ENCODE measurements at places on chromosomes 11 and 22.
A peak's percentile ranks its signal among the peaks of the same experiment; 100 is the strongest.

DNA sequence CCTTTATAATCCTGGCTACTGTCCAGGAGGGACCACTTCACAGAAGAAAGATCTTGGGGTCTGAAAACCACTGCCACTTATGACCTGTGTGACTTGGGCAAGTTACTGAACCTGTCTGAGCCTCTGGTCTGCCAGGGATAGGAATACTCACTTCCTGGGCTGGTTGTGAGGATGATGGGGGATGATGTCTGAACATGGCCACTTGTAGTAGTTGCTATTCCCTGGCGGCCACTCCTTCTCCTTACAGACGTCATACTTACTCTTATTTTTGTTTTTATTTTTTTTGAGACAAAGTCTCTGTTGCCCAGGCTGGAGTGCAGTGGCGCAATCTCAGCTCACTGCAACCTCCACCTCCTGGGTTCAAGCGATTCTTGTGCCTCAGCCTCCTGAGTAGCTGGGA, 26.1 kb downstream of the CD82 start:
- DNase-seq, result no peak

DNA sequence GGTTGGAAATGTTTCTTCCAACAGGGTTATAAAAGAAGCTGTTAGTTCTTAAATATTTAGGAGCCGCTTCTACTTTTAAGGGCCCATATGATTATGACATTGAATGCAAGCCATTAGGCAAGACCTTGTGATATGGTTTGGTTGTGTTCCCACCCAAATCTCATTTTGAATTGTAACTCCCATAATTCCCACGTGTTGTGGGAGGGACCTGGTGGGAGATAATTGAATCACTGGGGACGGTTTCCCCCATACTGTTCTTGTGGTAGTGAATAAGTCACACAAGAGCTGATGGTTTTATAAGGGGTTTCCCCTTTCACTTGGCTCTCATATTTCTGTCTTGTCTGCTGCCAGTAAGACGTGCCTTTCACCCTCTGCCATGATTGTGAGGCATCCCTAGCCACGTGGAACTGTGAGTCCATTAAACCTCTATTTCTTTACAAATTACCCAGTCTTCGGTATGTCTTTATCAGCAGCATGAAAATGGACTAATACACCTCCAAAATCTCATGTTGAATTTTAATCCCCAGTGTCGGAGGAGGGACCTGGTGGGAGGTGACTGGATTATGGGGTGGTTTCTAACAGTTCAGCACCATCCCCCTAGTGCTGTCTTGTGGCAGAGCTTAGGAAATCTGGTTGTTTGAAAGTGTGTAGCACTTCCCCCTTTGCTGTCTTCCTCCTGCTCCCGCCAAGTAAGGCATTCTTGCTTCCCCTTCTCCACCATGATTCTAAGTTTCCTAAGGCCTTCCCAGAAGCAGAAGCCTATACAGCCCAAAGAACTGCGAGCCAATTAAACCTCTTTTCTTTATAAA, 4.3 kb downstream of the CD59 start:
- DNase-seq, result no peak

DNA sequence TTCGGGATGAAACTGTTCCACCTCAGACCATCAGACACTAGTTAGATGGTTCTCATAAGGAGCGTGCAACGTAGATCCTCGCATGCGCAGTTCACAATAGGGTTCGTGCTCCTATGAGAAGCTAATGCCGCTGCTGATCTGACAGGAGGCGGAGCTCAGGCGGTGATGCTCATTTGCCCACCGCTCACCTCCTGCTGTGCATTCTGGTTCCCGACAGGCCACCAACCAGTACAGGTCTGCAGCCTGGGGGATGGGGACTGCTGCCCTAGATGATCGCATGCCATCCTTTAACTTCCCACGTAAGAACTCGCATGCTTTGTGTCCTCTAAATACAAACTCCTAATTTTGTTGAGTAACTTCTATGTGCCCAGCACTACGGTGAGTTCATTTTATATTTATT, 62.6 kb downstream of the EFCAB6 start:
- no peak for DNase-seq

- no peak for DNase-seq
These were observed 452.0 kb downstream of the JRKL start for GRCh38 chr11:96841792-96842191.

- no peak for DNase-seq
These were observed at the start of gene SMIM45 for GRCh38 chr22:41951898-41952474. Gene SMIM45 (plus strand): TSS chr22:41952150.

GRCh38 chr22:42172773-42173172, 42.2 kb upstream of the CYP2D6 start:
- DNase-seq, result no peak

DNA sequence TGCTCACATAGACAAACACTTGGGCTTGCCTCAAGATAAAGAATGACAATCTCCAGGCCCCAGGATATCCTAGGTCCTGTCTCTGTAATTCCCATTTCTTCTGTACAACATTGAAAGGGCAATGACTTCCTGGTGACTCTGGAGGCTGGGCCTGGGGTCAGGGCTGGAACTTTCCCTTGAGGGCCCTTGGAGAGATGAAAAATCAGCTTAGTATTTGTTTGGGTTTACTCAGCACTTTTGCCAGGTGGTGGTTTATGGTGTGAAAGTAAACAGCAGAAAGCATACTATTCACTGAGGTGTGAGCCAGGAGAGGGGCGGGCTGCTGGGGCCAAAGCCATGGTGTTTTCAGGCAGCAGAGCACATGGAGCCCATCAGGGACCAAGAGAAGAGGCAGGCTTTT, 214.7 kb upstream of the NARS2 start:
- DNase-seq, result no peak

- DNase-seq, result no peak
These were observed 351 bp upstream of the AKIP1 start for GRCh38 chr11:8910649-8911026.

DNA sequence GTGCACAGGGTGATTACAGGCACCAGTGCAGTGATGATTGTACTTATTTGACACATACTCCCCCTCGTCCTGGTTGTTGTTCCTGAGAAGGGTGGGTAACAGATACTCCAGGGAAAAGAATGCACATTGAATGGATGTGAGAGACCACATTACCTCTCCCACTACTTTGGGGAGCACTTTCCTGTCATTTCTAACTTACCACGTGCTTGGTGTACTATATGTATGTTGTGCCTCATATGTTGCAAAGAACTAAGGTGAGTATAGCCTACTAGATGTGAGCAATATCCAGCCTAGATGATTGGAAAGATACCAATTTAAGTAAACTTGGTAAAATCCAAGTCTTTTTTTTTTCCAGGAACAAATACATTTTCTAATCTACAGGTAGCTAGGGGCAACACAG, 14.3 kb upstream of the SCARF2 start:
- DNase-seq, result no peak

DNA sequence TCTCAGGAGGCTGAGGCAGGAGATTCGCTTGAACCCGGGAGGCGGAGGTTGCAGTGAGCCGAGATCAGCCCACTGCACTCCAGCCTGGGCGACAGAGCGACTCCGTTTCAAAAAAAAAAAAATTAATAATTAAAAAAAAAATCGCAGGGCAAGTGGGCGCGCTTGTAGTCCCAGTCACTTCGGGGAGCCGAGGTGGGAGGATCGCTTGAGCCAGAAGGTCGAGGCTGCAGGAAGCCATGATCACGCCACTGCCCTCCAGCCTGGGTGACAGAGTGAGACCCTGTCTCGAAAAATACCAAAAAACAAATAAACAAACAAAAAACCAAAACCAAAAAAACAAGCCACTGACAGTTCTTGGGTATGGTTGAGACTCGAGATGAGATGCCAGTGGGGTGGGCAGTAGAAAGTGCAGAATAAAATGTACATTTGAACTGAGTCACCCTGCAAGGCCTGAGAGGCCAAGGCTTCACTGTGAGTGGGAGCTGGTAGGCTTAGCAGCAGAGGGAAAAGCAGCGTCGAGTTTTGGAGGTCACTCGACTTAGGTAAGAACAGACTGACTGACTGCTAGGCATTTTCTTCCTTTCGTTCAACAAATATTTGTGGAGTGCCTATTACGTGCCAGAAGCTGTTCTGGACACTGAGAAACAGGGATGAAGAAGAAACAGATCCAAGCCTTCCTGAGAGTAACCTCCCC, 635 bp upstream of the LDHA start:
- no peak for DNase-seq

GRCh38 chr11:3123305-3123704, 41.8 kb downstream of the OSBPL5 start:
- no peak for DNase-seq

DNA sequence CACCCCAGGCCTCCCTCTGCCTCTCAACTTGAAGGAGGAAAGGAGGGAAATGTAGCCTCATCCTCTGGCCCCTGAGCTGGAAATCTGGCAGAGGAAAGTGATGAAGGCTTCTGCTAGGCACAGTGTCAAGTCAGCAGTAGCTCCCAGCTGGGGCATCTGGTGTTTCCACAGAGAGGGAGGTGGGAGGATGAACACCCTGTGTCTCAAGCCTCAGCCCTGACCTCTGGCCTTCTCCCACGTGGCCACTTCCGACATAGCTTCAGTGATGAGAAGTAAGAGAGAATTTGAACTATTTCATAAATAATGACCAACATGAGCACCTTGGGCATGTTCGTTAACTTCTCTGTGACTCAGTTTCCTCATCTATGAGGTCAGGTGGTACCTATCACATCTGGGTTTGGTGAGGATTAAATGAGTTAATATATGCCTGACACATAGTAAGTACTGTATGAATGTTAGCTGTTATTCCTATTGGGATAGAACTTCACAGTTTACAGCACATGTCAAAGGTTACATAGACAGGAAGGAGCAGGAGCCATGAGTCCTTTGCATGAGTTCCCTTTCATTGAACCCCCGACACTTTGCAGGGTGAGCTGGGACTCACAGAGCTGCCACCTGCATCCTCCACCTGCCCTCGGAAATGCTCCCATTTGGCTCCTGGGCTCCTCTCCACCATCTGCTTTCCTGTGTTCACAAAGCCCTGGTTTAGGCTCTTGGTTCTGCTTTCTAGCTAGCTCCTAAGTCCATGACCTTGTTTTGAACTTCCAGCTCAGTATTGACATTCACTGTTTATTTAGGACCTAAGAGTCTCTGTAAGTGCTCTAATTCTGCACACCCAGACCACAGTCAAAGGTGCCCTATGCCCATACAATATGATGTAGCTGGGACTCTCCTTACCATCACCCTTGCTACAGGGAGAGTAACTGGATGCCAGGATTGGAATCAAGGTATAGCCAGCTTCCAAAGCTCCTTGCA, 61.7 kb downstream of the CSNK2A3 start:
- DNase-seq, result no peak

DNA sequence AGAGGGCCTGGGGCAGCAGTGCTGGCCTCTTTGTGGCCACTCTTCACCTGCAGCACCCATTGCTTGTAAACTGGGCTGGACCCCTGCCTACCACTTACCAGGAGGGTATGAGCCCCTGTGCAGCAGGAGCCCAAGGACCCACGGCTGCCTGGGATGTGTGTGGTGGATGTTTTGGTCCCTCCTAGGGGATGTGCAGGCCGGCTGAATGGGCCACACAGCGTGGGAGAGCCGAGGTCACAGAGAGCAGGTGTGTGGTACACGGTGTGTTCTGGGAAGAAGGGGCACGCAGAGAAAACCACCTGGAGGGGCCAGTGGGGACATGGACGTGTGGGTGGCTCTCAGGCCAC, 19.3 kb upstream of the GNB1L start:
- peak; percentile 52 for DNase-seq

DNA sequence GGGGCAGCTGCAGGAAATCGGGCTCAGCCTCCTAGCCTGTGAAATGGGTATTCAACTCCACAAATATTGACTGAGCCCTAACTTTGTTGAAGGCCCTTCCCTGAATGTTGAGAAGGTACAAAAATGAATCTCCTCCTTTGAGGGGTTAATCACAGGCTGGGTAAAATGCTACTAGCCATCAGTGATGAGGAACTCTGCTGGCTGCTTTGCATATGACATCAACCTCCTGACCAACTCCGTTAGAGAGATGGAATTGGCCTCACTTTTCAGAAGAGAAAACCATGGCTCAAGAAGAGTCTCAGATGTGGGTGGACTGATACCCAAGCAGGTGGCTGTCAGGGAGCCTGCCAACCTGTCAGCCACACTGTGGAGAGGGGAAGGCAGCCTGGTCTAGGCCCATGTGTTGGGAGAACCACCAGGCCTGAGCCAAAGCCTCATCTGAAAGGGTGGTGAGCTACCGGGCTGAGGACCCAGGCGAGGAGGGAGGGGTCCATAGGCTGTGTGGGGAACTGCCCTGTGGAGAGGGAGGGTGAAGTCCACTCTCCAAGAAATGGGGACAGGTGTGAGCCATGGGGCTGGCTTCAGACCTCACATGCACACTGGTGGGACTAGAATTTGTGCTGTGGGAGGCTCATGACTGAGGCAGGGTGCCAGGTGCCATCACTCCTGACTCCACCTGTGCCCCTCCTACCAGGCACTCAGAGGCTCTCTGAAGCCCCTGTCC, 11.8 kb downstream of the CDCA5 start:
- no peak for DNase-seq

GRCh38 chr22:44025171-44026065, 1.3 kb downstream of the PARVB start:
- no peak for DNase-seq

GRCh38 chr22:37521236-37521739, 2.1 kb upstream of the CARD10 start:
- no peak for DNase-seq

DNA sequence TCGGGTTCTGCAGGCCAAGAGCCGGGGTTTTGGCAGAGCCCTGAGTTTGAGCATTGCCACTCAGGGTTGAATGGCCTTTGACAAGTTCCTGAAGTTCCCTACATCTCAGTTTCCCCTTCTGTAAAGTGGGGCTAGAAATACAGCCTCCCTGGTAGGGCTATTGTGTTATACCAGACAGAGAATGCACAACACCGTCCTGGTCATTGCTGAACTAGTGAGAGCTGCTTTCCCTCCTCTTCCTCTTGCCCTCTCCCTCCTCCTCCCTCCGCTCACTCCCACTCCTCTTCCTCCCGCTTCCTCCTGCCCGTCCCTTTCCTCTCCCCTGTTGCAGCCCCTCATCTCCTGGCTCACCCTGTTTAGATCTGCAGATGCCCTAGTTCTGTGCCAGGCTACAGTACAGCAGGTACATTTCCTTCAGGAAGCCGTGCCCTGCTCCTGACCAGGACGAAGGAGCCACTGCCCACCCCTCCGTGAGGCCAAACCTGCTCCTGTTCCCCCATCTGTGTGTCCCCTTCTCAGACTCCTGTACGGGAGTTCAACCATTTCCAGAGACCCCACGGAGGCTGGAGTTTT, 91.5 kb upstream of the SHANK2 start:
- no peak for DNase-seq

GRCh38 chr22:30327864-30328345, 1.2 kb upstream of the TBC1D10A start:
- no peak for DNase-seq

GRCh38 chr11:71948314-71949027, 19.6 kb downstream of the RNF121 start:
- DNase-seq, result no peak

GRCh38 chr22:47736186-47737034, 974.0 kb downstream of the TBC1D22A start:
- no peak for DNase-seq

- DNase-seq, result no peak
These were observed at the start of gene IL18 for GRCh38 chr11:112163875-112164685. Gene IL18 (minus strand): TSS chr11:112164094. CDS start chr11:112155053, 9,041 bp downstream.
